Activated CD4-positive, alpha-beta T cell treated with anti-CD3 and anti-CD28 coated beads, Interleukin-2, amount 50 U/mL, for 4 hours (primary cell): ENCODE measurements at places on chromosomes 13 and 19.
A peak's percentile ranks its signal among the peaks of the same experiment; 100 is the strongest.

- no peak for DNase-seq
Observed at GRCh38 chr13:53405616-53406015, 377.0 kb downstream of the OLFM4 start.

DNA sequence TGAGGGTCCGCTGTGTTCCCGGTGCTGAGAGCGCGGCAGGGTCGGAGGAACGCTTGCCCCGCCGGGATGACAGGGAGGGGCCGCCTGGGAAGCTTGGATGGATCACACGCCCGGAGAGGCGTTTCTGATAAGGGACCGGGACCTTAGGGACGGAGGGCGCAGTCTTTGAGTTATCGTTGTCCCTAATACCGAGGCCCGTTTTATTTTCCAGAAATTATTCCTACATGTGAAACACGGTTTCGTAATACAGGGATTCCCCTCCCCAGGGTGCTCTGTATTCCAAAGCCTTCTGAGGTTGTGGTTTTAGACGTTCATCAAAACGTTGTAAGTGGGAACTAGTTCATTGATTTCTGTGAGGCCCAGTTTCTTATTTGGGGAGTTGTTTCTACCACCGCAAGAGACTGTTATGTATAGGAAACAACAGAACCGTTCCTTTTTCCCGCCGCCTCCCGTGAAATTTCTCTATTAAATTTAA lies 752 bp downstream of the PDCD5 start:
- no peak for DNase-seq

- no peak for DNase-seq
Observed at GRCh38 chr13:48110132-48110868, 15.4 kb upstream of the MED4 start.

DNA sequence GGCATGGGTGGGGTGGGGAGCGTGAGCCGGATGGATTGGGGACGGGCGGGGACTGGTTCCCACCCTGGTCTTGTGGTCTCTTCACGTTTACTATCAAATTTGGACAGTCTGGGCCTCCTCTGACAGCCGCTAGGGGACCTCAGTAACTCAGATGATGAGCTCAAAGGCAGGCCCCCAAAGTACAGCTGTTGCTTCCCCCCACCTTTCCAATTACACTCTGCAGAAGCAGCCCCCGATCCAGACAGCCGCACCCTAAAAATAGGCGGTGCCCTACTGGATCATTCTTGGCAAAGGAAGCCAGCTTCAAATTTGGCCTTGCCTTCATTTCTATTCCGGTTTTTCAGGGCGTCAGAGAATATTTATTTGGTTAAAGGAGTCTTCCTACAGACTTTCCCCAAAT lies 1.9 kb upstream of the FOXO1 start:
- DNase-seq, result no peak

DNA sequence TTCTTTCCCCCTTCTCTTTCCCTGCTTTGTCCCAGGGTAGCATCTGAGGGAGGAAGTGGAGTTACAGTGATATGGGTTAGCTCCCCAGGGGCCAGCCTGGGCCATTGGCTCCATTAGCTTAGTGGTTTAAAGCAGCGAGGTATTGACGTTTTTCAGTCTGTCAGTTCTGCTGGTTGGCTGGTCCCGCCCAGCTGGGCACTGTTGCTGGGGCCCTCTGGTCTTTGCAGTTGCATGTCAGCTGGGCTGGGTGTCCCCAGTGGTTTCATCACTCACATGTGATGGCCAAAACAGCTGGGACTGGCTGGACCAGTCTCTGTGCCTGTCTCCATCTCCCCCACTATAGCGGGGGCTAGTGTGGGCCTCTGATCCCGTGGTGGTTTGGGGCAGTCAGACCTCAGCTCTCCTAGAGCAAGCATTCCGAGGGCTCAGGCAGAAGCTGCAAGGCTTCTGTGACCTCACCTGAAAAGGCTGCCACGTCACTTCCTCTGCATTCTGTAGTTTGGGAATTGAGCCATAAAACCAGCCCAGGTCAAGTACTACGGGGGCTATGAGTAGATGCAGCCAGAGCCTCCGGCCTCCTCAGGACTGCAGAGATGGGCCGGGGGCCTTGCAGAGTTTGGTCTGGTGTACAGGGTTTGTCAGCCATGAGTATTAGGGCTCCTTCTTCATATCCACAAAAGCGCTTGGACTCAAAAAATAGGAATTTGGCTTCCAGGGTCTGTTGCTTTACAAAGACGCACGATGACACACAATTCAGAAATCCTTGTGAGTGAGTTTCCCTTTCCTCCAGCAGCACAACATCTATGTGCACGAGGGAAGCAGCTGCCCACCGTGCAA lies 30.0 kb downstream of the TSSK6 start:
- no peak for DNase-seq

DNA sequence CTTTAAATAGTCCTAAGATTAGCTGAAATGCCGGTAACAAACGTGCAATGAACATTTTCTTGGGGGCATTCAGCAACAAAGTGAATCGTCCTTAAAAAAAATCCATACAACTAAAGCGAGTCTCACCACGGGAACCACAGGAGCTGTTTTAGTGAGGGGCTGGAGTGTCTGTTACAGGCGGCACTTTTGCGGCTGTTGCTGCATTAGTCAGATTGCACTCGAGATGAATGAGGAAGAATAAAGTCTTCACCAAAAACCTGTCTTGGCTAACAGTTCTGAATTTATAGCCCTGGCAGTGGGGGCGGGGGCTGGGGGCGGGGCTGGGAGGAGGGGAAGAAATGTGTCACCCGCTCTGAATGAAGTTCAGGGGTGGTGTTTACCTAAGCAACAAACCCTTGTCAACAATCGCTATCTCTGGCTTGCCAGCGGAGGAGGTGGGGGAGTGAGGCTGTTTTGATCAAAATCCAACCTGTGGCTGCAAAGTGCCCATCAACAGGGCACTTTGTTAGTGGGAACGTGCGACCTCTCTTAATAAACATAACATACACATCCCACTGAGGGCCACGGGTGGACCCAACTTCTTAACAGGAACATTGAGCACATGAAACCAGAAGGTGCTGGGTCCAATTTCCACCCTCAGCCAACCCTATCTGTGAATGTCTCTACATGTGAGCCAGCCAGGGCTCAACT lies 44.5 kb downstream of the RFX2 start:
- peak; percentile 57 for DNase-seq

- DNase-seq, result no peak
Observed at GRCh38 chr19:35253316-35254286, 4.8 kb downstream of the LSR start.

DNA sequence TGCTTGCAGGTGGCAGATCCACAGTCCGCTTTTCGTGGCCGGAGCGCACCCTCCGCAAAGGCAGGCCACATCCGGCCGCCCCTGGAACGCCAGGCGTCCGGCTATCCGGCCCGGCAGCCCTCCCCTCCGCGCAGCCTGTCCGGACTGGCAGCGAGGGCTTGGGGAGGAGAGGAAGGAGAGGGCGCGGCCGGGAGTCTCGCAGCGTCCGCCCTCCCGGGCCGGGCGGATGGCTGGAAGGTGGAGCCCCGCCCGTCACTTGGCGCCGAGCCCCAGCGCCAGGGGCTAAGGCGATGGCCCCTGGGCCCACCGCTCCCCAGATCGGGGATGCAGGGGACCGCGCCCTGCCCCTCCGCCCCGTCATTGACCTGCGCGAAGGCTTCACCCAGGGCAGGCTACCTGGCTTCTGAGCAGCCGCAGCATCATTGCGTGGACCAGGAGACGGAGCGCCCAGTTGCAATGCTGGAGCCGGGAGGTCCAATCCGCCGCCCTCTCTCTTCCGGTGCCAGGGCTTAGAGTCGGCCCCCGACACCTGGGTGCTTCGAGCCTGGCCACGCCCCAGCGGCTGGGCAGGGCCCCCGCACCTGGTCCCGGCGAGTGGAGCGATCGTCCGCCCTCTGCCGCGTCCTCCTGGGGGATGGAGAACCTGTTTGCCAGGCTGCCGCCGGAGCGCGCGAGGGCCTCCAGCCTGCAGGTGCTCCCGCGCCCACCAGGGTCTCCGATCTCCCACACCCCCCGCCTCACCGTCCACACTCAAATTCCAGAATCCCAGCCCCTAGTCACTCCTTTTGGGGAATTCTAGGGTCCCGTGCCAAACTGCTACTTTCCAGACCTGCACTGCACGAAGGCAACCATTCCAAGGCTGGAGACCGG lies at the start of gene FUT1:
FUT1 (minus strand) TSS at position 146 of the 870 bp plus-strand sequence. CDS start 1,360 bp downstream, outside the sequence.
- no peak for DNase-seq

GRCh38 chr13:65488606-65489005 lies 1741.5 kb downstream of the PCDH9 start:
- no peak for DNase-seq

- DNase-seq, result no peak
Observed at GRCh38 chr19:10335352-10335985, 2.1 kb upstream of the RAVER1 start.

GRCh38 chr19:15820646-15821045 lies 5.2 kb upstream of the OR10H1 start:
- DNase-seq, result no peak

DNA sequence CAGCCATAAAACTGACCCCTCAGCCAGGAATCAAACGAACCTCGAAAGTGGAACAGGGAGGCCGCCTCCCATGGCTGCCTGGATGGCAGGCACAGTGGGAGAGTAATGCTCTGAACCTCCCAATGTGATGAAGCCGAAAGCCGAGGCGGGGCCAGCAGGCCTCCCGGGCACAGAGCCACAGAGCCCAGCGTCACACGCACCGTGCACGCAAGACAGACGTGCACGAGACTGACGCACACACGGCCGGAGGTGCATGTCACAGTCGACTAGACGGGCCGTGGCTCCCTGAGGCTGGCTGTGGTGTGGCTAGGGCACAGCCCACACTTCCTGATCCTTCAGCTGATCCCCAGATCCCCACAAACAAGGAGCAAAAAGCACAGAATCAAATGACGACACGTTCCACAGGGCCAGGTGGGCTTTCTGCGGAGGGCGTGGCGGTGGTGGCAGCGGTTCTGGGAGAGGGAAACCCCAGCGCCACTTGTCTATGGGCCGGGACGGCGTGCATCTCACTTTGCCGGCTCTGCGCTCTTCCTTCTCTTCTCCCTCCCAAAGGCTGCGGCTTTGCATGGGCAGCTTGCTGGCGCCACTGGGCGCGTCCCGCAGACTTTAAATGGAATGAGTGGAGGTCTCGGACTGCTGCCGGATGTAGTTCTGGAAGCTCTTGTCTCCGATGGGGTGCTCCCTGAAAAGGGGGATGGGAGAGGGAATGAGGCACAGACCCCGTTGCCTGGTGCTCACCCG lies 5.0 kb upstream of the C13orf46 start:
- no peak for DNase-seq

- DNase-seq, result no peak
Observed at GRCh38 chr13:77729502-77730221, 32.2 kb downstream of the SLAIN1 start.

DNA sequence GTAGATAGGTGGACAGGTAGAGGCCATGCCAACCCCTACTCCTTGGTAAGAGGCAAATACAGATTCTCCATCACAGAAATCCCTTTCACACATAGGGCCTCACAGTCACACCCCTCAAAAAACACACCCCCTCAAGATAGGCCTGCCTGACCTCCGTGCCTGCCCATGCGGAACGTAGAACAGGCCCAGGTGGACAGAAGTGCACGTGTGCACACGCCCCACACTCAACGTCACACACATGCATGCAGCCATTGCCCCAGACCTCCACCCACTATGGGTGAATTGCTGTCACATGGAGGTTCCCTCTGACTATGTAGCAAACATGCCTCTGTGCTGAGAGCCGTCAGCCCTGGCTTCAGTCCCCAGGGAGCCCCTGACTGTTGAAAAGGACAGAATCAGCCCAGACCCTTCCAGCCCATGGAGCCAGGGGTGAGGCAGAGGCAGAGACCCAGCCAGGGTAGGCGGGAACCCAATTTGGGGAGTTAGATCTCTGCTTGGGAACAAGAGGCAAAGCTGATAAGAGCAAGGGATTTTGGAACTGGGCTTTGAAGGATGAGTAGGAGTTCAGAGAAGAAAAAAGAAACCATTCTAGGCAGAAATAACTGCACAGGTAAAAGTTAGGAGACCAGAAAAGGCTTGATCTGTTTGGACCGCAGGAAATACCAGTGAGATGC lies 3.1 kb downstream of the ANKRD24 start:
- DNase-seq, result no peak

- no peak for DNase-seq
Observed at GRCh38 chr19:39032063-39032918, at the start of gene FBXO27. FBXO27 (minus strand) TSS chr19:39032549; CDS start chr19:39032227, 322 bp downstream.

DNA sequence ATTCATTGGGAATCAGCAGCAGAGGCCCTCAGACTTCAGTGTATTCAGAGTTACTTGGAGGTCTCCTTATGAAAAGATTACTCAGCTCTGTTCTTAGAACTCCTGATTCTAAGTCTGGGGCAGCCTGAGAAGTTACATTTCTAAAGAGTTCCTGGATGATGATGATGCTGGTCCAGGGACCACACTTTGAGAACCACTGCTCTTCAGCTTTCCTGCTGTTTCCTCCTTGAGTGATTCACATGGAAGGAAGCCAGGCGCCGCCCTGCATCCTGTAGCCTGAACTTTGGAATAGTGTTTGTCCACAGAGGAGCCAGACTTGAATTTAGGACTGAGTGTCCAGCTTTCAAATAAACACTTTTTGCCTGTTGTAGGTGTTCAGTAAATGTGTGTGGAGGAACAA lies 2.9 kb downstream of the CEBPG start:
- DNase-seq, result no peak

- no peak for DNase-seq
Observed at GRCh38 chr19:6126335-6126974, 9.0 kb upstream of the ACSBG2 start.

- no peak for DNase-seq
Observed at GRCh38 chr19:5943045-5943444, 29.0 kb downstream of the CAPS start.

DNA sequence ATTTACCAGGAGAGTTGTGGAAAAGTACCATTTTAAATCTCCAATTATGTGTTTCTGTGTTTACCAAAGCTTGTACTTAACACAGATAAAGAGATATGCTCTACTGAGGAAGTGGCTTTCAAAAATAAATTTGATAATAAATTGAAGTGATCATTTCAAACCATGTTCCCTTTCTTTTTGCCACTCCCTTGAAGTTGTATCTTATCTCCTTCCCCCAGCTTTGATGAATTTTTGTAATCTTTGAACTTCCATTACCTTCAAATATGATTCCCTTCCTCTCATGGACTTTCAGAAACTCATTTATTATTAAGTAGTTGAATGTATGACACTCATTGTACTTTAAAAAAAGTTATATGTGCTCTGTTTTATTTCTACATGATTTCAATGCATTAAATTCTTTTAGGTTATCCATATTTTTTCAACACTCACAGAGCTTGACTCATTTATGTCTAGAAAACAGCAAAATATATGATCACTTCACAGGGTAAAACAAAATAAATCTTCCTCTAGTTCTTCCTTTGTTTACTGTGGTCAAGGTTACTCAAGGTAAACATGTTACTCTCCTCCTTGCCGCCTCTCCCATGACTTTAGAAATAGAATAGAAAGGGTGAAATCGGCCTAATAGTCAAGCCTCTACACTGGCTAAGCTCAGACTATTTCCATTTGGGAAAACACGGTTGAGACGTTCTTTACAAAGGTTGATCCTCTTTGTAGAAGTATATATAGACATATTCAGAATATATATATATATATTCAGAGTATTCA lies 251.2 kb upstream of the SPRY2 start:
- DNase-seq, result no peak

- DNase-seq, result no peak
Observed at GRCh38 chr19:18170714-18171255, 2.8 kb upstream of the IFI30 start.

GRCh38 chr19:48990400-48990799 lies 2.7 kb downstream of the GYS1 start:
- no peak for DNase-seq

GRCh38 chr13:74280093-74280794 lies 146.0 kb upstream of the KLF12 start:
- no peak for DNase-seq
